NCI-H460 (cell line): ENCODE measurements at places on chromosomes 12 and 14. TPM values are rescaled to one million over a fixed set of nuclear protein-coding genes. Genes with fewer than 3 reads are reported as not detected.

DNA sequence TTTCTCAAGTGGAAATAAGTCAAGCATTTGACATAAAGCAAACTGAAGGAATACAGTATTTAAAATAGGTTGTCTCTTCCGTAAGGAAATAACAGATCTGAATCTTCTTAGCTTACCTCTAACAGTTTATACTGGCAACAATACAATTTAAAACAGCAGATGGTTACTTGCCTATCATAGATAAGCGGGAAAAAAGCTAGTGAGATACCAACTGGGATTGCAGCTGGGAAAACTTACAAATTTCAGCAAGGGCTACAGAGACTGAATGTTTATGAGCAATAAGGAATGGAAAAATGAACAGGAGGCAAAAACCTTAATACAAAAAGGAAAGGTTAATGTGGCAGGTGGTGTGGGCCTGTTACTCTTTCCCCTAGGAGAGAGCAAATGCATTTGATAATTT, 220.0 kb downstream of the RASSF9 start:
- no peak for DNase-seq

- no peak for DNase-seq
Observed at GRCh38 chr14:98580131-98580678, 691.8 kb downstream of the BCL11B start.

- DNase-seq: no peak
Observed at GRCh38 chr12:120194226-120194533, 335 bp downstream of the GCN1 start.

- no peak for DNase-seq
Observed at GRCh38 chr12:13162904-13163303, 33.6 kb upstream of the EMP1 start.

GRCh38 chr14:77151245-77151644, 9.7 kb upstream of the ZDHHC22 start:
- DNase-seq: no peak

- no peak for DNase-seq
Observed at GRCh38 chr14:55201219-55202101, 10.1 kb upstream of the DLGAP5 start.

DNA sequence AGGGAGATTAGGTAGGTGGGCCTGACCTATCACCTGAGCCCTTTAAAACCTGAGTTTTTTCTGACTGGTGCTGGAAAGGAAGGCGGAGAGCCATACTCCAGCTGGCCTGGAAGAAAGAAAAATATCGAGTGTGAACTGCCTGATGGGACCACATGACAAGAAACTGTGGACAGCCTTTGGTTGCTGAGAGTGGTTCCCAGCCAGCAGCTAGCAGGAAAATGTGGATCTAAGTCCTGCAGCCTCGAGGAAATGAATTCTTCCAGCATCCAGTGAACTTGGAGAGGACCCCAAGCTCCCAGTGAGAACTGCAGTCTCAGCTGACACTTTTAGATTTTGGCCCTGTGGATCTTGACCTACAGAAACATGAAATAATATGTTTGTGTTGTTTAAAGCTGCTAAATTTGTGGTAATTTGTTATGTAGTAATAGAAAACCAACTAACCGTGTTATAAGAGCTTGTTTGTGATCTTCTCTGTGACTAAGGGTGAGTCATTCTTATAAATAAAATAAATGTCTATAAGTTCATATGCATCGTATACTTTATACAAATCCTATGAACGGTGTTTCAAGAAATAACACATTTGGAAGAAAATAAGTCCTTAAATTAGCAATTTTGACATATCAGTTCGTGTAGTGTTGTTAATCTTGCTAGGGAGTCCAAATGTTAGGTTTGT, 359.6 kb downstream of the BMP4 start:
- no peak for DNase-seq

The RNASE2 gene
- not detected in 2 replicates for total RNA-seq

- no peak for DNase-seq
Observed at GRCh38 chr14:63345826-63346225, 27.1 kb upstream of the GPHB5 start.

GRCh38 chr14:89550821-89551220, 133.8 kb upstream of the FOXN3 start:
- no peak for DNase-seq

DNA sequence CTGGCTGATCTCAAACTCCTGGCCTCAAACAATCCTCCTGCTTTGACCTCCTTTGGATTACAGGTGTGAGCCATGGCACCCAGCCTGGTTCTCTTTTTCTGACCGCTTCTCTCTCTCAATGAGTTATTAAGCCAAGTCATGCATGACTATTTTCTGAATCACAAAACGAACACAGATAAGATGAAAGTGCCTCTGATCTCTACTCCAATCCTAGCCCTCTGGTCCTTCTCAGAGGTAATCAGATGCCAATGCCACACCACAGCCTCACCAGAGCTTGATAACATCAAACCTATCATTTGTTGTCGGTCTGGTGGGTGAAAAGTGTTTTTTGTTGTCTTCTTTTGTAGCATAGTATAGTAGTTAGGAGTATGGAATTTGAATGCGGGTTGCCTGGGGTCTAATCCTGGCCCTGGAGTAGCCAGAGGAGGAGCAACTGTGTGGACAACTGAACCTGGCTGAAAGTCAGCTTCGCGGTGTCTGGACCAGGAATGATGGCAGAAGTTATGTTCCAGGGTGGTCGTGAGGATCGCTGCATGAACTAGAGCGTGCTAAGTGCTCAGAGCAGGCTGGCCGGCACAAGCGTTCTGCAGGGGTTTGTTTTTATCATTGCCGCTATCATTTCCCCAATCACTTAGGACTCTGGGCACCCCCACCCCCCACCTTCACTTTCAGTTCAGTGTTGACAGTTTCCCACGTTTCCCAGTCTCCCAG, 77.9 kb downstream of the SPRING1 start:
- DNase-seq: no peak

GRCh38 chr12:13124656-13125505, 21.4 kb upstream of the GSG1 start:
- DNase-seq: no peak

DNA sequence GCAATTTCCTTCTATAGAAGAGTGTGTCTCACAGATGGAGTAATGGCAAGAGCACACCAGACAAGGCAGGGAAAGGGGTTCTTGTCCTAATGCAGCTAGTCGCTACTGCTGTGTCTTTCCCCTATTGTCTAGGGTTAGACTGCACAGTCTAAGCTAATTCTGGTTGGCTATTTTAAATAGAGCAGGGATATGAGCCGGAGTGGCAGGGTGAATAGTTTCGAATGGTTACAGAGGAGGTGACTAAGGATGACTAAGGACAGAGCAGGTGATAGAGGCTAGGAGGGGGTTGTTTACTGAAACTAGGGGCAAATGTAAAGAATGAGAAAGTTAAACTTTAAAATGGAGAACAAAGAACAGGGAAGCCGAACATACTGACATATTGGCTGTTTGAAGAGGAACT, 25.6 kb upstream of the CPNE8 start:
- DNase-seq: no peak

DNA sequence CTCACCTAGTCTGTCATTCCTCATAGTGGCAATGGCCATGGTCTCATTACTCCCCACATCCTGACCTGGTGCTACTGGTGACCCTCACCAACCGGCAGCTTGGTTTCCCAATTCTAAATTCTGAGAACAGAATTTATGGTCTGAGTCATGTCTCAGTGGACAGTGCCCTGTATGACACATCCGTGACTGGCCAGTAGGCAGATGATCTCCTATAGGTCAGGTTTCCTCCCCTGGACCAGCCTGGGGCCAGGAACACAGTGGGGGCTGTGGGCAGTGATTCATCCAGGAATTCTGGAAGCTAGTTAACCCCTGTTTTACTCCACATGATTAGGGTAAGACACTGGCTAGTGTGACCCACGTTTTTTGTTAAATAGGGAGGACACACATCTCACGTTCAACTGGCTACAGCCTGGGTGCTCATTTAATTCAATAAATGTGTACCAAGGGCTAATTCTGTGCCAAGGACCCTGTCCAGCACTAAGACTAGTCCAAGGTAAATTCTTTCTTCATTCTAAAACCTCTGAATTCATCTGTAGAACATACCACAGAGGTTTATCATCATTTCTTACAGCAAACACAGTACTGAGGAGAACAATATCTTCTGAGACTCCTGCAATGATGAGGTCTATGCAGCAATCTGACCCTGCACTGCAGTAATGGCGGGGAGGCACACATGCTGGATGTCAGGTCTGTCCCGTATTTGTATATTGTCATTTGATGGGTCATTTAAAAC, 249.6 kb upstream of the TBX3 start:
- DNase-seq: no peak

GRCh38 chr12:109239179-109239578, 69.9 kb downstream of the FOXN4 start:
- no peak for DNase-seq

GRCh38 chr12:50887191-50887590, 44.5 kb downstream of the TMPRSS12 start:
- DNase-seq: no peak

DNA sequence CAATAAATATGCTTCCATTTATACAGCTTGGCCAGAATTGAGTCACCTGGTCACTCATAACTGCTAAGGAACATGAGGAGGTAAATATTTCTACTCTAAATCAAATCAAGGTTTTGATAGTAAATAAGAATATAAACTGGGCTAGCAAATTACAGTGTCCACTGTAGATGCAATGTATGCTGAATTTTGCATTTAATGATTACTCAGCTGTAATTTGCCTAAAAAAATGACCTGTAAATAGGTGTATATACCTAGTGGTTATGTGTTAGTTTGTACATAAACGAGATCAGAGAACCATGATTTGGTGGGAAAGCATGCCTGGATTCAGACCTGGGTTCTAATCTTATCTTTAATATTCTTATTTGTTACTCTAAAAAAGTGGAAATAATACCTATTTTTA, 76.6 kb upstream of the CNTN1 start:
- DNase-seq: no peak

The DEPDC4 gene
- 1.7 and 3.3 TPM in 2 replicates for total RNA-seq

- DNase-seq: no peak
Observed at GRCh38 chr14:99574099-99574880, 29.7 kb downstream of the CCDC85C start.

GRCh38 chr12:1533602-1534304, 60.6 kb downstream of the FBXL14 start:
- DNase-seq: no peak

- DNase-seq: no peak
Observed at GRCh38 chr12:76422543-76423438, 74.6 kb upstream of the BBS10 start.

The IL26 gene
- not detected in 2 replicates for total RNA-seq

- DNase-seq: no peak
Observed at GRCh38 chr12:68591734-68592418, 18.8 kb upstream of the RAP1B start.

DNA sequence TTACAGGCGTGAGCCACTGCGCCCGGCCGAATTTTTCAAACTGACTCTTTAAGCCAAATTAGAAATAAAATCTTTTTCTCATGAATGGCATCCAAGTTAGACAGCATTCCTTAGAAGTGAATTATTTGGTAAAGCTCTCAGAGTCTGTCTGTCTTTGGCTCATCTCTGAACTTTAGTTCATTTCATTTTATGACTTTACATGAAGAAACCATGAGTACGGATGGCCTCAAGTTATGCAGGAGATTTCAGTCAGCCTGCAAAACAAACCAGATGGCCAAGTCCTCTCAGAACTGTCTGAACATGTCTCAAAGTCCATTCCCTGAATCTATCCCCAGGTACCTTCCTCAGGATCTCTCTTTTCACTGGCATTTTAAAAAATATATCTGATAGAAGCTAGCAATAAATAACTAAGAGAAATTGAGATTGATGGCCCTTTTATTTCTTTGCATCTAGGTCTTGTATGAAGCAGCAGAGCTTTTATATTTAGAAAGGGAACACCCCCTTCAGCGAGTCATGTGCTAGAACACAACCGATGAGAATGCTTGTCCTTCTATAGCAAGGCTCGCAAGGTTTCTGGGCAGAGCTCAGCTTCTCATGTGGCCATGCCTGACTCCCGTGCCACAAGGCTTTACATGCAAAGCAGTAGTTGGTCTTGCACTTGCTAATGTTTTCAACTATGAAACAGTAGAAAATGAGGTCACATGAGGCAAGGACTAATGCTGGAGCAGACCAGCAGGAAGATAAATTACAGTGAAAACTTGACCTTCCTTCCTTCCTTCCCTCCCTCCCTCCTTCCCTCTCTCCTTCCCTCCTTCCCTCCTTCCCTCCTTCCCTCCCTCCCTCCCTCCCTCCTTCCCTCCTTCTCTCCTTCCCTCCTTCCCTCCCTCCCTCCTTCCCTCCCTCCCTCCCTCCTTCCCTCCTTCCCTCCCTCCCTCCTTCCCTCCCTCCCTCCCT, 125.0 kb downstream of the AKAP6 start:
- DNase-seq: no peak

The ANKS1B gene
- 0.10 TPM in 1 of 2 replicates, not detected in the other for total RNA-seq

The WNK1 gene
- 49.0 and 54.1 TPM in 2 replicates for total RNA-seq

DNA sequence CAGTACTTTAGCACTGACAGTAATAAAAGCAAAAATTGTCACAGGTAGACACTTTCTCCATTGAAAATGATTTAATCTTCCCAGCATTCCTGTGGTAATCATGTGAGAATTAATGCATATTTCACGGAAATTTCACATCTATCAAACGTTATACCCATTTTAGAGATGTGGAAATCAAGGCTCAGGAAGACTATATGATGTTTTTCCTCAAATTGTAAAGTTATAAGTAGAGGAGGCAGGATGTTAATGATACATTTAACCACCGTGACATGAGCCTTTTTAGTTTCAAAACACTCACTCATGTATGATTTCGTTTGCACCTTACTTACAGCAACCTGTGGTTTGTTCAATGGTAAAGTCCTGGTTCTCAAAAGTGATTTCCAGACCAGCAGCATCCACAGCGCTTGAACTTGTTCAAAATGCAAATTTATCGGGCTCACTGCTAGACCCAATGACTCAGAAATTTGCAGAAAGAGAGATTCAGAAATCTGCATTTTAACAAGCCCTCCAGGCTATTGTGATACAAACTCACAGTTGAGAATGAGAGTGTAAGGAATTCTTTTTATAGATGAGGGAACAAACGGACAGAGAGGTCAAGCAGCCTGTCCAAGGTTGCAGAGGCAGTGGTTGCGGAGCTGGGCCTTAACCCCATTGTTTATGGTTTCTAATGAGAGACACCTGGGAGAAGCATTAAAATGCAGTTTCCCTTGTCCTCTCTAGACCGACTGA, 654.8 kb upstream of the TBX3 start:
- DNase-seq: no peak

DNA sequence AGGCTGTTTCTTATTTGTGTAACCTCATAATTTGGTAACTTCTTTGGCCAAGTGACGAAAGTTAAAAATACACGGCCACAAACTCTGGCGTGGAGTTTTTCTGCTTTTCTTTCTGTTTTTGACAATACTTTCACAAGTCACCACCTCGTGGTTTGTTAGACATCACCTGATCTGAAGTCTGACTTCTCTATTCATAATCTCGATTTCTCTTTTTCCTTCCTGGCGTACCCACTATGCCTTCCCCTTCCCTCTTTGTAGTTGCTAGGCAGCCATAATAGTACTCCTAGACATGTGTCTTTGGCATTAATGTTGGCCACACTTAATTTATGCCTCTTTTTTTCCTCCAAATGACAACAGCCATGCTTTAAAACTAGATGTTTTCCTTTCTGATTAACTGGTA, 97.6 kb downstream of the POLR3B start:
- DNase-seq: no peak

- no peak for DNase-seq
Observed at GRCh38 chr14:20440465-20440864, 4.5 kb upstream of the KLHL33 start.
